ENCODE measurements at places on chromosomes 11 and 22. TPM values are rescaled to one million over a fixed set of nuclear protein-coding genes. Genes with fewer than 3 reads are reported as not detected.
A peak's percentile ranks its signal among the peaks of the same experiment; 100 is the strongest.

GRCh38 chr11:33976495-33977199, 74.9 kb upstream of the CAPRIN1 start:
- DNase-seq, result no peak

OOSP1 gene
- 0.54 TPM for total RNA-seq

GRCh38 chr11:8928981-8929615, 3.6 kb downstream of the C11orf16 start:
- no peak for DNase-seq

DNA sequence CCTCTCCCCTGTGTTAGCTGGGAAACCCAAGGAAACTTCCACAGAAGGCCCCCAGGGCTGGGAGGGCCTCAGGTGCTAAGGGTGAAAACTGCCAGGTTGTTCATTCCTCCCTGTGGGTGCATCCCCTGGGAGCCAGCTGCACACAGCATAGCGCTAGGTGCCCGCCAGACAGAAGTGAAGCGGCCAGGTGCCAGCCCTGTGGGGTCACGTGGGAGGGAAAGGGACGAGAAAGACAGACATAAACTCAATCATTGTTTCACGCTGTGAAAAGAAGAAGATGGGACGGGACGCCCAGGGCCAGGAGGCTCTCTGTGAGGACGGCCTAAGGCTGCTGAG, 31.6 kb upstream of the HMOX1 start:
- no peak for DNase-seq

- DNase-seq, result no peak
Measured at GRCh38 chr22:38952281-38952993, 5.0 kb upstream of the APOBEC3A start.

FAM83F gene
- 1.1 TPM for total RNA-seq

- DNase-seq, result no peak
Measured at GRCh38 chr11:101323997-101324396, 194.4 kb upstream of the PGR start.

DNA sequence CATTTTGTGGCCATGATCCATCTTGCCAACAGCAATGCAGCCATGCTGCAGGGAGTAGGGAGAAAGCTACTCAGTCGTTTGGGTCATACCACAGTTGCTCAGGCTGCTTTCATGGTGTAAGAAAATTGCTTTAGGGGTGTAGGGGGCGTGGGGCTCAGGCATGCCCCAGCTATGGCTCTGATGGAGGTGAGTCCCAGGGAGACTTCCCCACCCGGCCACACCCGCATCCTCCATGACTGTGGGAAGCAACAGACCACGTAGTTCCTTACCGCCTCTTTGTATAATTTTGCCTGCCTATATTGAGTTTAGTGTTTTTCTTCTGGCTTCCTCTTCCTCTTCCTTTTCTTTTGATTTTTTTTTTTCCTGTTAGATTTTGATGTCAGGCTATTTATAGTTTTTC, 58.8 kb downstream of the SPECC1L start:
- no peak for DNase-seq

PIWIL4 gene
- total RNA-seq, result 0.69 TPM

LRP4 gene
- 25.0 TPM for total RNA-seq

GAL3ST3 gene
- total RNA-seq, result 2.4 TPM

DNA sequence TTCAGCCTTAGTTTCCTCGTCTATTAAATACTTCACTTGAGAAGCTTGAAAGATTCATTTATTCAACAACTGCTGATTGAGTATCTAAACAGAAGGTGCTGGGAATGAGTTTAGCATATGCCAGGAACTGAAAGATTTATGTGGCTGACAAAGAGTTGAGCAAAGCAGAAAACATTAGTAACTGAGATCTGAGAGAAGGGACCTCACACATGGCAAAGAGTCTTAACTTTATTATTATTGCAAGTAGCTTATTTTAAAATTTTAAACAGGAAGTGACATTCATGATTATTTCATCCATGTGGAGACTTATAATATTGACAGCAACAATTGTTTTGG, 133.6 kb downstream of the CASP12 start:
- DNase-seq, result no peak

GRCh38 chr22:27537501-27537900, 264.1 kb downstream of the MN1 start:
- no peak for DNase-seq

- DNase-seq, result no peak
Measured at GRCh38 chr11:65621460-65621859, 5.9 kb downstream of the PCNX3 start.

GRCh38 chr11:416757-417621, 2.2 kb upstream of the SIGIRR start:
- DNase-seq, result no peak

C11orf21 gene
- not detected for total RNA-seq

DNA sequence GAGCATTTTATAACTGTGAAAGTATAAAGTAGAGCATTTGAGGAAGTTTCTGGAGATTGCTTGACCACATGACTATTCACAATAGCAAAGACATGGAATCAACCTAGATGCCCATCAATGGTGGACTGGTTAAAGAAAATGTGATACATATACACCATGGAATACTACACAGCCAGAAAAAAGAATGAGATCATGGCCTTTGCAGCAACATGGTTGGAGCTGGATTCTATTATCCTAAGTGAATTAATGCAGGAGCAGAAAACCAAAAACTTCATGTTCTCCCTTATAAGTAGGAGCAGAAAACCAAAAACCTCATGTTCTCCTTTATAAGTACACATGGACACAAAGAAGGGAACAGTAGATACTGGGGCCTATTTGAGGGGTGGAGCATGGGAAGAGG, 30.3 kb downstream of the UVRAG start:
- DNase-seq, result no peak

OR4X2 gene
- not detected for total RNA-seq

CARD18 gene
- not detected for total RNA-seq

DNA sequence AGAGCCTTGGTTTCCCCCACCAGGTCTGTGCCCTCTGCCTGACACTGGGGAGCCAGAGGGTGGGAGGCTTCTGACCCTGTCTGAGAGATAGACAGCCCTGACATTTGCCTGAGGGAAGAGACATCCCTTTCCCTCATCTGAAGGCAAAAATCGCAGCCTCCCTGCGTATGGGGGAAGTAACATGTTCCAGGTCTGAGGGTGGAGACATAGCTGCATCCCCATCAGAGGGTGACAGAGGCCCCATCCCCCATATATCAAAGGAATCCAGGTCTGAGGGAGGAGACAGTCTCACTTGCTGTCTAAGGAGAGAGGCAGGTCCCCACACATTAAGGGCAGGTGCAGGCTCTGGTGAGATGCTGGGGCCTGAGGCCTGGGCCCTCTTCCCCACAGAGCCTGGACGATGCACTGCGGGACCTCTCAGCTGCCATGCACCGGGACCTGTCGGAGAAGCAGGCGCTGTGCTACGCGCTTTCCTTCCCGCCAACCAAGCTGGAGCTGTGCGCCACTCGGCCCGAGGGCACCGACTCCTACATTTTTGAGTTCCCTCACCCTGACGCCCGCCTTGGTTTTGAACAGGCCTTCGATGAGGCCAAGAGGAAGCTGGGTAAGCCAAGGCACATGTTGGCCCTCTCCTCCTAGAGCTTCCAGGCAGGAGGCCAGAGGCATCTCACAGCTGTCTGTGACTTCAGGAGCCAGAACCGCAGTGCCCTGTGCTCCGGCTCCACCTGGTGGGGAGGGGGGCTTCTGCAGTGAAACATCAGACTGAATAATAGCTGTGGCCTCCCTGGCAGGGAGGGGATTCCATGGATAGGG, 16.1 kb upstream of the RELT start:
- DNase-seq, result peak; percentile 76

DNA sequence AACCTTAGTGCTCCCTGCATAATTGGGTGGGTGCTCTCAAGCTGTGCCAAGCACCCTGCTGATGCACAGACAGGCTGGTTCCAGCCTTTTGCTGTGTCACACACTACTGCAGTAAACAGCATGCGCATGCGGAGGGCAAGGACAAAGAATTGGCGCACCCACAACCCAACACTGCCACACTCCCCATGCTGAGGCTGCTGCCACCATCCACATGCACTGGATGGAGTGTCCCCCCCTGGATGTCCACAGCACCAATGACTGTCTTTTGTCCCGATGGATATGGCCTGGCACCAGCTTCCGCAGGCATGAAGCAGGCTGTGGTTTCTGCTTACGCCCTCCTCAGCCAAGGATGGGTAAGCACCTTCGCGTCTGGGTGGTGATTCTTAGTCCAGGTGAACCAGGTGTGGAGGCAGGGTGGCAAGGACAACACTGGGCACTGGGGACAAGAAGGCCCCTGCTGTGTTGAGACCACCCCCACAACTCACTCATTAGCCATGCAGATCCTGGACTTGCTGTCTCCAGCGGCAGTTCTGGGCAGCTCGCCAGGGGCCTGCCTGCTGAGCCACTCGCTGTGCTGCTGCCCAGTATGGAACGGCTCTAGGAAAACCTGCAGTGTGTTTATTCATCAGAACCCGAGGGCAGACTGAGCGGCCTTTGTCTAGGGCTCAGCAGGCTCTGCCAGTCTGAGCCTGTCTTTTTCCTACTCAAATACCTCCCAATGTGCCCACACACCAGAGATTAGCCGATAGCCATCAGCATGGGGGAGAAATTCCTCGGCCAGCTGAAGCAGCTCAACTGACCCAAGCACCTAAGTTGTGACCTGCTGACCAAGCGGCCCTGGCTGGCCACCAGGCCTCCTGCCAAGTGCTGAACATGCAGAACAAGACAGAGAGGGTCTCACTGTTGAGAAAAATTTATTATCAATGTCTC, 8.2 kb upstream of the NAP1L4 start:
- no peak for DNase-seq

DNA sequence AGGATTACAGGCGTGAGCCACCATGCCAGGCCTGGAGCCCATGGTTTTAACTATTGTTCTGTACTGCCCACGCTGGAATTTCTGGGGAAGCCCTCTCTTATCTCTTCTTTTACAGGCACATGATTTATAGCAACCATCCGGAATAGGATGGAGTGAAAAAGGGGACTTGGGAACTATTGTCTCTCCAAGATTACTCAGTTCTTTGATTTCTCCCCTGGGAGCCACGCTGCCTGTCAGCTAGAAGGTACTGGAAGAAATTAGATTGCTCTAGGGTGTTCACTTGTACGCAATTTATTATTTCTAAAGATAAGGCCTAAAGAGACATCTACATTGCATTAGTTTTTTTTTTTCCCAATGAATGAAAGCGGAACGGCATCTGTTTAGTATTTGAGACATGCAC, 65.6 kb upstream of the PTPRJ start:
- no peak for DNase-seq

DNA sequence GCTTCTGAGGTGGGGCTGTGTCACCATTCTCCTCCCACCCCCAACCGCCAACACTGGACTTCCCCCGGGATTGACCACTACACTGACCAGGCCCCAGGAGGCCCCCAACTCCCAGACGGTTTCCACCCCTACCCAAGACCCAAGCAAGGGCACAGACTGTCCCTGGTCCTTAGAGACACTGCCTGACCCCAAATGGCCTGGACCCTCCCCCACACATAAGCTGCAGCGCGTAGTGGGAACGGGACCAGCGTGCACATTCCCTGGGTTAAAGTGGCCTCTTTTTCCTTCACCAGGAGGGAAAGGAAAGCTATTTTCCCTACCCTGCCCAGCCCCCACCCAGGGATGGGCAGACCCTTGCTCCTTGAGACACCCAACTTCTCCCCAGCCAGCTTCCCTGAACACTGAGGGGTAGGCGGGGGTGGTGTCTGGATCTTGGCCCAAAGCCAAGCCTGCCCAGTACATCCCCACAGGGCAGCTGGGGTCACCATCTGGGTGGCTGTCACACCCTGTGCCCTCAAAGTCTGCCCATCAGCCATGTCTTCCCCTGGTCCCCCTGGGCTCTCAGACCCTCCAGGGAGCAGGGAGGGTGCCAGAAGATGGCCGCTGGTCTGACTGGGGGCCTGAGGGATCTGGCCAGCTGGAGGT, 1.6 kb upstream of the MAPK12 start:
- no peak for DNase-seq

PAMR1 gene
- 10.6 TPM for total RNA-seq

- no peak for DNase-seq
Measured at GRCh38 chr22:18116634-18117033, 6.0 kb downstream of the TUBA8 start.

GRCh38 chr11:69434471-69434931, 47.0 kb upstream of the LINC01488 start:
- no peak for DNase-seq

SLC22A6 gene
- total RNA-seq, result not detected

DNA sequence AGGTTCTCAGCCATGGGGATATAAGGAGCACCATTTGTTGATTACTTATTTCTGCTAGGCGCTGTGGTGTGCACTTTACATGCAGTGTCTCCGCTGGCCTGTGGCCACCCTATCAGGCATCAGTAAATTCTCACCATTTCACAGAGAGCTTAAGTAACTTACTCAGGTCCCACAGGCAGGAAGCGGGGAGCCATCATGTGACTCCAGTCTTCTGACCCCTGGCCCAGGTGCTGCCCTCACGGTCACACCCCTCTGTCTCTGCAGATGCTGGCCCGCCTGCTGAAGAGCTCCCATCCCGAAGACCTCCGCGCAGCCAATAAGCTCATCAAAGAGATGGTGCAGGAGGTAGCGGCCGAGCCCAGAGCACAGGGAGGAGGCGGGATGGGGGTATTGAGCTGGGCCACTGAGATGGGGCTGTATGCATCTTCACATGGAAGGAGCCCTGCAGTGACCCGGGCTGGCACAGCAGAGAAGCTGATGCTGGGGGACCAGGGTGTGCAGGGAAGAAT, 12.8 kb downstream of the GGA1 start:
- DNase-seq, result no peak

F2 gene
- 0.29 TPM for total RNA-seq

GRCh38 chr22:45553351-45554039, 50.8 kb downstream of the FBLN1 start:
- peak; percentile 92 for DNase-seq

- no peak for DNase-seq
Measured at GRCh38 chr11:100761841-100762240, 74.8 kb downstream of the ARHGAP42 start.

DNA sequence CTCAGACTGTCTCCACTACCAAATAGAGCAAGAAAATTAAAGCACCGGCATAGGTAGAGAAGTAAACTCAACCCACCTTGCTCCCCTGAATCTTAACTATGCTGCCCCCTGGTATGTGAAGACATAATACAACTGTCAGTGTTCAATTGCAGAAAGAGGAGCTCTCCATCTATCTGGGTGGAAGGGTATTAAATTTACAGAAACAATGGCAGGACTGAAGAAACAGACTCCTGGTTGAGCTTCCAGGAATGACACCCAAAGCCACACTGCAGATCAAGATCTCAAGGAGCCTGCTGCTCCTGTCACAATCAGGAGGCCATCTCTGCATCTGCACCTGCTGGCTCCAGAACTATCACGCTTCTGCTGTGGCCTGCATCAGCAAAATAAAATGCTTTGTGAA, 132.1 kb upstream of the BMAL1 start:
- no peak for DNase-seq

PRG3 gene
- not detected for total RNA-seq

CHST1 gene
- total RNA-seq, result 59.2 TPM

DNA sequence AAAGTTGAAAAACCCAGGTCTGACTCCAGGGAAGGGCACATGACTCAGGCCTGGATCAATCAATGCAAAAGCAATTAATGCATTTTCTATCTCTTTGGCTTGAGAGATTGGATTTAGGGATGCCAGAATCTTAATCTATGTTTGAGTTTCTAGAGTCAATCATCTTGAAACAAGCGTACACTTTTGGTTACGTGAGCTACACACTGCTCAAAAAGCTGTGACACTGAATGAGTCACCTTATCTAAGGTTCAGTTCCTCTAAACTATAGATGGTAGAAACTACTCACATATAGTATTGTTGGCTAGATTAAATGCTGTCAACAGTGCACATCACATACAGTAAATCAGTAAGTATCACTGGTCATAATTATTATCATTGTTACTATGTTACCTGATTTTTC, 24.2 kb downstream of the MRE11 start:
- DNase-seq, result no peak

C11orf87 gene
- total RNA-seq, result 0.27 TPM

PLA2G6 gene
- 42.2 TPM for total RNA-seq

GRCh38 chr11:123251657-123252344, 56.8 kb upstream of the CLMP start:
- DNase-seq, result no peak
